ENCODE measurements at places on chromosomes 3 and 15.

GRCh38 chr3:56294286-56294685 lies 174.0 kb downstream of the ERC2 start:
- DNase-seq, result no peak

GRCh38 chr15:88115486-88116152 lies 140.9 kb downstream of the NTRK3 start:
- DNase-seq, result no peak

- DNase-seq, result no peak
Observed at GRCh38 chr3:161072211-161072621, 32.9 kb downstream of the B3GALNT1 start.

- DNase-seq, result no peak
Observed at GRCh38 chr3:98646680-98647079, 53.3 kb upstream of the CPOX start.

DNA sequence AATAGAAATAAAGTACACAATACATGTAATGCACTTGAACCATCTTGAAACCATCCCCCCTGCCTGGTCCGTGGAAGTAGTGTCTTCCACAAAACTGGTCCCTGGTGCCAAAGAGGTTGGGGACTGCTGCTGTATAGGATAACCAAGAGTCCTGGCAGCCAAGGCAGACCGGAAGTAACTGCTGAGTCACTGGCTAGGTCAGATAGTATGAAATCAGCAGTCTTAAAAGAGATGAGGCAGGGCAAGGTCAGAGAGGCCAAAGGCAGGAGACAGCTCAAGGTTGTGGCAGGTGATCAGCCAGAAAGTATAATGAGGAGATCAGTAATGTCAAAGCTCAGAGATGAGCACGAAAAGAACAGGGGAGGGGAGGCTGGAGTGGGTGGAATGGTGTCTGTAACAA lies 60.2 kb downstream of the MAP3K13 start:
- DNase-seq, result no peak

DNA sequence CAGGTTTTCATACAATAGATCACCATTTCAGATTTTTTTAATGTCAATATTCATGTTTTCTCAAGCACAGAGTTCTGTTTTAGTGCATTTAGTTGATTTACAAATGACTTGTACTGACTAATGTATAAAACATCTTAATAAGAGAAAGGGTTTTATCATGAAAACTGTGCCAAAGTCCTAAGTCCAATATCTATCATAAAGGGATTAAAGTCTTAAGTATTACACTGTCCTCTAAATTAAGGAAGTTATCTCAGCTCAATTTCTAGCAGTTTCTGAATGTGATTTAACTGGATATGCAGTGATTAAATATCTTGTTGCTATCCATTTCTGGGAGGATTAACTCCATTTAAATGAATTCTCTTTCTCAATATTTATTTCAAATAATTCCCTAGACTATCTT lies 381.1 kb upstream of the CNTN4 start:
- no peak for DNase-seq

DNA sequence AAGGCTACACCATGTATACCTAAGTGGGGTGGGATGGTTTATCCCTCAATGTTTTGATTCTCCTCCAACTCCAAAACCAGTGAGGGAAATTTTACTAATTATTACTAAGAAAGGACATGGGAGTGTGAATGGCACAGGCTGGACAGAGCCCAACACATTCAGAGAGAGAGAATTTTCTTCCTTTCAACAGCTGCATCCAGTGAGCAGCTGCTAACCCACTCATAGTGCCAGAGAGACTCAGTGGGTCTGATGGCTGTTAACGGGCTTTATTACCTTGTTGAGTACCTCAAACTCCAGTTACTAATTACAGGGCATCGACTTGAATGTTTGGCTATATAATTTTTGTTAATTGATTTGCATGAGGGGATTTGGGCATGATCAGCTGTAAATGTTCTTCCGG lies 75.8 kb downstream of the RORA start:
- no peak for DNase-seq

- DNase-seq, result no peak
Observed at GRCh38 chr15:57033715-57034439, 115.4 kb downstream of the TCF12 start.

GRCh38 chr15:69532066-69532465 lies 79.4 kb downstream of the RPLP1 start:
- DNase-seq, result no peak

DNA sequence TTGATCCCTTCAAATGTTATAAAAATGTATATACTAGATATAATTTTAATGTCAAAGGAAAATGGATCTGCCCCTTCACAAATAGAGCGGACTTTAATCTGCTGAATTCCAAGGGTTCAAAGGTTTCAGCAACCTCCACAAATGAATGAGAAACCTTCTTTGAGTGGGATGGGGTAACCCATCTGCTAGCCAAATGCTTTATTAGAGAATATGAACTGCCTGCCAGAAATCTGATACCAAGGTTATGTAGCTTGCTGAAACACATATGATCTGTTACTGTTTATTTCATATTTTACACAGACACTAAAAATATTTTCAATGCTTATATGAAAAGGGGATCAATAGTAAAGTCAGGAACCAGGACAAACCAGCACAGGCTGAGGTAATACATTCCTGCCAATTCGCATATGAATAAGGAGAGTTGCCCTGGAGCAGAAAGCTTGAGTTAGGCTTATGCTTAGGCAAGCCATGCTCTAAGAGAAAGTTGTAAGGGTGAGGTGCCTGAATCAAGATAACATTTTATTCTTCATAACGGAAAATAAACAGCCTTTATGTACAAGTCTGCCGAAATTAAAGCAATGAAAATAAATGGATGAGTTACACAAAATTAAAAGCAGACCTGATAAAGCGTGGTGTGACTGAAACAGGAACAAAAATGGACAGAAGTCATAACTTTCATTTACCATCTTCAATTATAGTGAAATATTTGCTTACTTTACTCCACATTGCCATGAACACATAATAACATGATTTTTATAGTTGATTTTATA lies 26.5 kb downstream of the PLOD2 start:
- no peak for DNase-seq

DNA sequence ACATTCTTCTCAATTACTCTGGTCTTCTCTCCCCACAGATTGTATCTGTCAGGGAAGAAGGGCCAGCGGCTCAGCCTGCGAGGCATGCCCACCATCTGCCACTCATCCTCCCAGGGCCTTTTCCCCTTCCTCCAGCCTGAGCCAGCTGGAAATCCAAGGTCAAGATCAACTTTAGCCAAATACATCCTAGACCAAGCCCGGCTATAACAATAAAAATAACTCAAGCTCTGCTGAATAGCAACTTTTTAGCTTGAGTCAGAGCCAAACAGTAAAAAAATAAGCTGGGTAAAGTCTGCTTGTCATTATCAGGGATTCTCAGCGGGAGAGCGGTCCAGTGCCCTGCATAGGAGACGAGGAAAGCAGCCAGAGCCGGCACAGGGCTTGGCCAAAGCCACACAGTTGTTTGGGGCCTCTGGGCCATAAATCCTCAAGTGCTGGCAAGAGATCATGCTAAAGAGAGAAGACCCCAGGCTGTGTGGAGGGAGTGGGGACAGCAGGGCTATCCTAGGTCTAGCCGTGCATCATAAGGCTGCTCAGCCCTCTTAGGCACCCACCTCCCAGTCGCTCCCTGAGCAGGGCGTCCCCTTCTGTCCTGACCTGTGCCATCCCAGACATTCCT lies 76.2 kb upstream of the HERC1 start:
- no peak for DNase-seq

GRCh38 chr15:28080386-28080785 lies 18.7 kb downstream of the OCA2 start:
- no peak for DNase-seq

DNA sequence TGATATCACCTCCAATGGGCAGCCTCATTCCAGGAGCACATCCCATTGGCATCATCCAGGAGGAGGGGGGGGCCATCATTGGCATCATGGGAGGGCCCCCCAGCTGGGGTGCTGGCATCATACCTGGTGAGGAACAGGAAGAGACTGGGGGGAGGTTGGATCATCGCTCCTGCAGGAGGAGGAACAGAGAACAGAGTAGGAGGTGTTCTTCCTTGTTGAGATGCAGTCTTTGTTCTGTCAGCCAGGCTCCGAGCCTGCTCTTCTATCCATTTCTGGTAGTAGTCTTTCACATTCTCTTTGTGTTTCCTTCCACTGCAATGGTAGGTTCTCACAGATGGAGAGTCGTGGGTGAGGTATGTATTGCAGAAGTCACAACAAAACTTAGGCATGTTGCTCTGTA lies 16.7 kb upstream of the ERICH6 start:
- DNase-seq, result no peak

GRCh38 chr3:4551794-4552442 lies 58.8 kb downstream of the ITPR1 start:
- DNase-seq, result no peak

- DNase-seq, result no peak
Observed at GRCh38 chr15:101276501-101277037, 716 bp downstream of the SELENOS start.

GRCh38 chr3:31105011-31105410 lies 210.6 kb upstream of the GADL1 start:
- no peak for DNase-seq

GRCh38 chr3:49683162-49683561 lies 6.1 kb downstream of the MST1 start:
- DNase-seq, result no peak

DNA sequence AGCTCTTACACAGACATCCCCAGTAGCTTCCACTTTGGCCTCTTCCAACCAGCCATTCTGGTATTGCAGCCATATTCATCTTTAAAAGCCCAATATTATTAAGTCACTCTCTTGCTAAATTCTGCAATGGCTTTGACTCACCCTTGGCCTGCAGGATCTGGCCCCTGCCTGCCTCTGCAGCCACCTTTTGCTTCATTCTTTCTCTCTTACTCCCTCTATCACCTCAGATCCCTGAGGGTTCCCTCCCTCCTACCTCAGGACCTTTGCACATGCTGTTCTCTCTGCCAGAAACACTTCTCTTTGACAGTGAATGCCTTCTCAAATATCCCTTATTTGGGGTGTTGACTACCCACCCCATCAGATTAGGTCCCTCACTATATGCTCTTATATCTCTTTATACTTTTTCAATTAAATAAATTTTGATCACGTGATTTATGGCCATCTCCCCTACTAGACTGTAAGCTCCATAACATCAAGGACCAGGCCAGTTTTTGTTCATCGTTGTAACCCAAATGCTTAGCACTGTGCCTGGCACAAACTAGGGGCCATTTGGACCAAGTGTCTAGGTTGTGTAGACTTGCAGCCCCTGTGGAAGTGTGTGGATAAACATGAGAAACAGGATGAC lies 32.3 kb upstream of the UBE2Q2 start:
- no peak for DNase-seq

- DNase-seq, result no peak
Observed at GRCh38 chr3:11391174-11391879, 119.1 kb downstream of the ATG7 start.

GRCh38 chr3:152243721-152244516 lies 24.8 kb upstream of the MBNL1 start:
- no peak for DNase-seq

- no peak for DNase-seq
Observed at GRCh38 chr15:62452667-62453066, 287.6 kb upstream of the C2CD4B start.

GRCh38 chr3:15805756-15806266 lies 8.0 kb upstream of the ANKRD28 start:
- DNase-seq, result no peak

DNA sequence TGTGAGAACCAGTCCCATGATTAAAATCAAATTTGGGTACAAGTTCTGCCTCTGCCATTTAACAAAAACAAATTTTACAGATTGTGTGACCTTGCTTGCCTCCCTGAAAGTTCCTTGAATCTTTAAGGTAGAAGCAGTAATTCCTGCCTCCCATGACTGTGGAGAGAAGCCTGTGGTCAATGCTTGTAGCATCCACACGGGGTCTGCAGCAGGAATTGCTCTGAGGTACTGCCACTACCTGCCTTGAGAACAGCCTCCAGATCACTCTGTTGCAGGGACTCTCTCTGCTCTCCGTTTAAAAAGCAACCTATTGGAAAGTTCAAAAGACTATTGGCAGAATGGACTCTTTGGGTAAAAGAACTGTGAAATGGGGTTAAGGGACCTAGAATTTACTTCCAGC lies 75.9 kb downstream of the SST start:
- DNase-seq, result no peak

- no peak for DNase-seq
Observed at GRCh38 chr3:45205126-45205525, 21.0 kb downstream of the TMEM158 start.

DNA sequence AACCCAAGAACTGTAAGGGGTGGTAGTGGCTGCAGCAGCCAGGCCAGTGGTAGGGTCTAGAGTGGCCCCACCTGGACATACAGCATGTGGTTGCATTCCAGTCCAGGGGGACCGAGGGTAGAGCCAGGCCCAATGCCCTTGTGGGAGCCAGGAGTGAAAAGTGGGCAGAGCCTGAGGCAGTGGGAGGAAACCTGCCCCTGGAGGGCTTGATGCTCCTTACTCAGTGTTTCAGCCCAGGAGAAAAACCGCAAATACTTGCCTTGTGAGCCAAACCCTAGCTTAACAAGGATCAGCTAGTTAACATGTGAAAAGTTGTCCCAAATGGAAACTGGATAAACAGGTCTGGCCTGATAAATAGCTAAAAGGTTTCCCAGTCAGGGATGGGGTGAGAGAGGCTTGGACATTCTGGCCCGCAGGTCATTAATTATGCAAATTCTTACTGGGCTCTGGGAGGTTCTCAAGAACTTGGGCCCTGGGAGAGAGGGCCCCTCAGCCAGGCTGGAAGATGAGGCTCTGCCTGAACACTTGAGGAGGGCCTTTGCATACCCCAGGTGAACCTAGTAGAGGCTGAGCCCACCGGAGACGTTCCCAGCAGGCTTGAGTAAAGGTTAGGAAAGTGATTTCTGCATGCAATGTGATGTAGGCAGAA lies 222.1 kb downstream of the THSD4 start:
- no peak for DNase-seq

DNA sequence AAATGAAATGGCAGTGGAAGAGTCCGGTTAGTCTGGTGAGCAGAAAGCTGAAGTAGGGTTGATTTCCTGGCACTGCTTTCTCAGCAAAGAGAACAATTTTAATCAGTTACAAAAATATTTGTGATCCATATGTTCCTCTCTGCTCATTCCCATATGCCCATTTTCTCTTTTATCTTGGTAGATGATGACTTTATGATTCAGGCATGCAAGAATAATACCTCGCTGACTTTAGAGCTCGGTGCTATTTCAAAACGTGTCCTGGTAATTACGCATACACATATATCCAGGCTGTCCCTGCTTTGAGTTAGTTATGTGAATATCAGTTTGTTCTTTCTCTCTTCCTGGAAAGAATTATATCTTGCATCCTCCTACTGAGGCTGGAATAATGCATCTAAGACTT lies 38.5 kb downstream of the ARPP21 start:
- DNase-seq, result no peak

DNA sequence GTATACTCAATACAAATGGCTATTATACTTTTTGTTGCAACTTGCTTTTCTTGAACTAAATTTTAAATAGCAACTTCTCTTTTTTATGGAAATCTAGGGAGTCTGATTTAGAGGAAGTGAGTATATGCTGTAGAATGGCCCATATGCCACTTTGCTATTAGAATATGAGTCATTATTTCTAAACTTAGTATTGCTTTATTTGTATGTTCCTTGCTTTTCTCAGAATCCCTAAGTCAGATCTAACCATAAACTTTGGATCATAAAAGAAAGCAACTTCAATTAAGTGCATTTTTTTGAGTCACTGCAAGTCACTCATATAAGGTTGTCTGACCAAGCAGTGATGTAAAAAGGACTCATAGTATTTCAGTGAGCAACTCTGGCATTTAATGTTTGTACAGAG lies 17.5 kb upstream of the SPTSSB start:
- DNase-seq, result no peak

- DNase-seq, result no peak
Observed at GRCh38 chr15:36313736-36314280, 265.6 kb upstream of the CDIN1 start.

Data from stimulated activated CD4-positive, alpha-beta T cell treated with anti-CD3 and anti-CD28 coated beads, TNF-alpha, amount 100 ng/mL, for 1 hour (primary cell).